ENCODE measurements at places on chromosomes 1 and 21.

DNA sequence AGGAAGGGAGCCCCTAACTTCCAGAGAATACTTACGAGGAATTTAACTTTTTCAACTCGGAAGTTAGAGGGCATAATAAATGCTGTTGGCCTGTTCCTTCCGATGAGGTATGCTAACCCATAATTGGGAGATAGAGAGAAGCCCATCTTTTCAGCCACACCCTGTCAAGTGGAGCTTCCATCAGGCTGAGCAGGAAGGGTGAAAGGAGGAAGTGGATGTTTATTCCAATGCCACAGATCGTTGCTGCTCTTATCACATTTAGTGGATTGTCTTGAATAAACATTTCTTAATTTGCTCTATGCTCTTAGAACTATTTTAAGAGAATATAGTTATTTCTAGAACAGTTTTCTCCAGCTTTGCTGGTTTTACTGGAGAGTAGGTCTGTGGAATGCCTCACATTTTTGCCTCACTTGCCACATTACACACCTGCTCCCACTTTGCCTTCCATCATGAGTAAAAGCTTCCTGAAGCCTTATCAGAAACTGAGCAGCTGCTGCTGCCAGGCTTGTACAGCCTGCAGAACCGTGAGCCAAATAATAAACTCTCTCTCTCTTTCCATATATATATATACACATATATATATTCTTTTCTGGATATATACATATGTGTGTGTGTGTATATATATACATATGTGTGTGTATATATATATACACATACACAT lies 60.0 kb upstream of the RGS21 start:
- no peak for DNase-seq

GRCh38 chr1:7771823-7772299 lies 765 bp downstream of the VAMP3 start:
- no peak for DNase-seq

- no peak for DNase-seq
Observed at GRCh38 chr21:36769051-36769839, 70.3 kb downstream of the SIM2 start.

- DNase-seq, result no peak
Observed at GRCh38 chr1:24506691-24507381, 4.2 kb downstream of the RCAN3 start.

DNA sequence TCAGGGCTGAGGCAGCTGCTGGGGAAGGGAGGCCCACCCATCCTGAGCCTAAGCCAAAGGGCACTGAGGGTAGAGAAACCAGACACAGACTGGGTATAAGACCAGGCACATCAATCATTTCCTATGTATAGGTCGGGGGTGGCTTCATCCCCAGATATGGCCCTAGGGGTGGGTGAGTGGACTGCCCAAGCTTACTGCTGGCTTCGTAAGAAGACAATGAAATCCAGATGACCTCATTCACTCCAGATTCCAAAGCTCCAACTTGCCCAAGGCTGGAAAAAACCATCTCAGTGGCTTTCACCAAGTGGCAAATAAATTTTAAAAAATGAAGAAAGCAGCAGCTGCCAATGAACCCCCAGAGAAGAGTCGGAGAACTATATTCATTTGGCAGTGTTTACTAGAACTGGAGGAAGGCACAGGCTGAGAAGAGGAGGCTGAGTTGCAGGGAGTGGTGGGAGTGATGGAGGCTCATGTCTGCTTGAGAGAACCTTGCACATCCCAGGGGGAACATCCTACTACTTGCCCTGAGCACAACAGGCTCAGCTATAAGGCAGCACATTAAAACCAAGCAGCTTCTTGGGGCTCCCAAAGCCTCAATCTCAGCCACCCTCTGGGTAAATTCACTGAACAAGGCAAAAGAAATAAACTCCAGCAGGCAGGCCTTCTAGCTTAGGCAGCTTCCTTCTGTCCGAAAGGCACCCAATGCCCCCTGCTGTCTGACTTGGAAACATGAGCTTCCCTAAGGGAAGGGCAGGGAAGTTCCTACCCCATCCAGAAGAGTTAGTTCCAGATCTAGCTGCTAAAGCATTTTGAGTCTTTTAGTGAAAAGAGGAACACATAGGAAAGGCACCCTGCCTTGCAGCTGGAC lies 14.1 kb downstream of the PEA15 start:
- no peak for DNase-seq

DNA sequence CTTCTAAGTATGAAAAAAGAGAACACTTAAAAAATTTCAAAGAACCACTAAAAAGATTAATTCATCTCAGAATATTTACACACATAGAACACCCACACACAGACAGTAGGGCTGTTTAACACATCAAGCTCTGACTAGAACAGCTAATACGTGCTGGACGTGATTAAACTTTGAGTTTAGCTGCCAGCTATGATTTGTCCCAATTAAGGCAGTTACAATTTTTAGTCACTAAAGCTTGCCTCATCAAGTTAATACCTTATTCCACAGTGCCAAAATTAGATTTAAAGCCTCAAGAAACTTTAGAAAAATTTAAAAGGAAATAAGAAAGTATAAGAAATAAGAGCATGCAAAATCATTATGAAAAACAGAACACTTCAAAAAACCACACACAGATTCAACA lies 18.9 kb downstream of the SLC16A1 start:
- DNase-seq, result no peak

- DNase-seq, result no peak
Observed at GRCh38 chr1:23600283-23600682, 41.0 kb upstream of the ID3 start.

DNA sequence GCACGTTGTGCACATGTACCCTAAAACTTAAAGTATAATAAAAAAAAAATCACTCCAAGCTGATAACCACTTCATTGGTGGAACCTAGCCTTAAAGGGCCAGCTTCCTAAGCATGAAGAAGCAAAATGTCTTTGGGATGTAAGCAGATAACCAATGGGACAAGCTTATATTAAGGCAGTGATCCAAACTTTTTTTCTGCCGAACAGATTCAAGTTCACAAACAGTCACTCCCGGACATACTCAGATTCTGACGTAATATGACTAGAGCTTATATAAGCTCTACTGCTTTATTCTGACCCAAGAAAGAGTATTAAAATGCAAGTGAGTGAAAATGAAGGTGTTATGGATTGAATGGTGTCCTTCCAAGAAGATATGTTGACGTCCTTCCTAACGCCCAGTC lies 44.9 kb upstream of the HIVEP3 start:
- no peak for DNase-seq

DNA sequence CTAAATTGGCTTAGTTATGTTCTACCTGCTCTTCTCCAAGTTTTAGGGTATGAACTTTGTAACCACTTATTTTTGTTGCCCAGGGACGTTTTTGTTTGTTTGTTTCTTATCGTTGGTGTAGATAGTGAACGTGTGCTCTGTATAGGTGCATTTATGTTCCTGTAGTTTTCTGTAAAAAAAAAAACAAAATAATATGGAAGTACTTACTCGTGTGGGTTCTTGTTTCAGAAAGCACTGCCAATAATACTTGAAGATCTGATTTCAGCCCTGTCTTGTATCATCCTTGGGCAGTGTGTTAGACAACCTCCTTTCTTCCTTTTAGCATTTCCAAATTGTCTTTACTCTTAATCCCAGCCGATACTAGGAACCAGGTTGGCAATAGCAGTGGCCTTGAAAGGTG lies 4.4 kb downstream of the FAM20B start:
- no peak for DNase-seq

GRCh38 chr1:233584376-233584775 lies 29.5 kb upstream of the KCNK1 start:
- DNase-seq, result no peak

DNA sequence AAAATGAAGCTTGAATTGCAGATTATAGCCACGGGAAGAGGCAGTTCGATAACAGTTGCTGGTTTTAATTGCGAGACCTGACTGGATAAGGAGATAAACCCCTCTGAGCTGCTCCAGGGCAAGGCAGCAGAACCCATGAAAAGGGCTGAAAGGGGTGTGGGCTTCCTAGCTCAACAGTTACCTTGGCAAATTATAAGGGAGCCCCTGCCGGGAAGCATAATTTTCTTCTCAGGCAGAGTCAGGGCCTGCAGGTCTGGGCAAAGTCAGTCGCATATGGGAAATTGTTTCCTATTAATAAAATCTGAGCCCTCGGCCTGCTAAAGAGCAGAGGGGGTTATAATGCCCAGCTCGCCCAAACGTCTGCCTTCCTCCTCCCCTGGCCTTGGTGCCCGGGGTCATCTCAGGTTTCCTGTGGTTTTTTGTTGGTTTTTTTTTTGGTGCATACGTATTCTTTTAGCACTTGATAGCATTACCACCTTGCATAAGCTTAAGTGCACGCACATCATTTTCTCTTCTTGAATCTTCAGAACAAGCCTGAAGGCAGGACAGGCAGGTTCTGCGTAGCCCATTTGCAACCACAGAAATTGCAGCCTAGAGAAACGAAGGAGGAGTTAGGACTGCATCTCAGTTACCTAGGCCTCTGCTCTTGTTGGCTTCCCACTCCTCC lies 33.9 kb upstream of the SELENON start:
- DNase-seq, result no peak

DNA sequence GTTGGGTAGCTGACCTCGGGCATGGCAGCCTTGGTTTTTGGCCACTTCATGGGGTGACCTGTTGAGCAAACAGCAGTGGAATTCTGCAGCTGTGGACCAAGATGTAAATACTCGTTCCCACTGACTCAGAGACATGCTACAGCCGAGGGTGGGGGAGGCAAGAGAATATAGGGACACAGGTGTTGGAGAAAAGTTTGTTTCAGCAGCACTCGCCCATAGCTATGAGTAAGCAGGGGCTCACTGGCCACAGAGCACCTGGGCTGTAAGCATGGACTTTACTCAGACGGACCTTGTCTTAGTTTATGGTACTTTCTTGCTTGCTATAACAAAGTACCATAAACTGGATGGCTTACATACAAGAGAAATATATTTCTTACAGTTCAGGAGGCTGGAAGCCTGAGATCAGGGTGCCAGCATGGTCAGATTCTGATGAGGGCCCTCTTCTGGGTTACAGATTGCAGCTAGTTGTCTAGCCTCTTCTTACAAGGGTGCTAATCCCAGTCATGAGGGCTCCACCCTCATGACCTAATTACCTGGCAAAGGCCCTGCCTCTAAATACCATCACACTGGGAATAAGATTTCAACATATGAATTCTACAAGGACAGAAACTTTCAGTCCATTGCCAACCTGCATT lies 437.2 kb upstream of the DAB1 start:
- DNase-seq, result no peak

DNA sequence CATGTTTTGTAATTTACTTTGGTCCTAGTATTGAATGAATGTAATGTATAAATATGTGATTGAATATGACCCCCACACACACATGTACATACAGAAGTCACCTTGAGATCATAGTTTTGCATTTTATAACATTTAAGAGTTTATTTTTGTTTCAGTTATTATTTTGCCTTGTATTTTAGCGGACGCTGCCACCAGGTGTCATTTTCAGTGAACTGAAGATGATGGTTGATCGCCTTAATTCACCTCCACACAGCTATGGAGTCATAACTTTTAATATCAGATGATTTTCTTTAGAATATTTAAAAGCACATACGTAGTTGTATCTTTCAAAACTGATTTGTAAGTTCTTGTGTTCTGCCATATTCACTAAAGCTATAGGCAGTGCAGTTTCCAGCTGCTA lies 130.4 kb downstream of the DYRK1A start:
- no peak for DNase-seq

DNA sequence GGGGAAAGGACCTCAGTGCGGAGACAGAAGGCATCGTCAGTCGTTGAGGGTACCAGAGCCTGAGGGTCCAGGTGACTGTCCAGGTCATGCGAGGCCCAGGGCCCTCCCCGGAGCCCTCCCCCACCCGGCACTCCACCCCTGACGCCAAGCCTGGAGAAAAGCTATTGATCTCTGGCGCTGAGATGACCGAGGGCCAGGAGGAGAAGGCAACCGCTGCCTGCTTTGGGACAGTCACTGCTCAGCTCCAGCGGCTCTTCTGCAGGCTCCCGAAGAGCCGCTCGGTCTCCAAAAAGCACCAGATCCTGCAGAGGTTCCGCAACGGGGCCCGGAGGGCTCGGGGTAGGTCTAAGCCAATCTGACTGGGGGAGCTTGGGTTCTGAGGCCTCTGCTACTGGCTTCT lies 10.9 kb downstream of the RASSF5 start:
- DNase-seq, result no peak

DNA sequence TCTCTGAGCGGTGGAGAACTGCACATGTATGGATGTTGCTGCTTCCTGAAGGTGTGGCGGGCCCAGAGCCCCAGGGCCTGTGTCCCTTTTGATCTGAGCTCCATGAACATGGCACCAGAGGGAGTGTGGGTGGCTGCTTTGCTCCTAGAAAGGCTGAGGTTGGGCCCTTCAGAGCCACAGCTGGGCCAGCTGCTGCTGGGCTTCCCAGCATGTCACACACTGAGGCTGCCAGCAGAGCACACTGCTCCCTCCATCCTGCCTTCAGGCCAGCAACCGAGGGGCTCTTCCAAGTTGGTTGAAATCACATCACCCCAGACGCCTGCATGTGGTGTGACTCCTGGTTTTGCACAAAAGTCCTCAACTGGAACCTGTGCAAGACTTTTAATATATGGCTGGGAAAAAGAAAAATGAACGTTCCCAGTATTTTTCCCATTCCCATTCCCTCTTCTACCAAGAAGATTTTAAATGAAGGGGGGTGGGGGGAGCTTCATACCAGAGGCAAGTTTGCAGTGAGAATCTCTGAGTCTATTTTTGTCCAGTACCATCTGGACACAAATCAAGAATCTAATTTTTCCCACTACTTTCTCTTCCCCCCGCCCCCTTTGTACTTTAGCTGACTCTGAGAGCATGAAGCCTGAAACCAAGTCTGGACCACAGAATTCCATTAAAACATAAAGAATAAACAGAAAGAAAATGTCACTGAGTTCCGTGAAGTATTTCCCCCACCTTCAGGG lies 26.2 kb upstream of the NGF start:
- DNase-seq, result no peak

- no peak for DNase-seq
Observed at GRCh38 chr21:29326914-29327554, 28.3 kb downstream of the BACH1 start.

GRCh38 chr1:10101929-10102328 lies 69.2 kb downstream of the UBE4B start:
- no peak for DNase-seq

DNA sequence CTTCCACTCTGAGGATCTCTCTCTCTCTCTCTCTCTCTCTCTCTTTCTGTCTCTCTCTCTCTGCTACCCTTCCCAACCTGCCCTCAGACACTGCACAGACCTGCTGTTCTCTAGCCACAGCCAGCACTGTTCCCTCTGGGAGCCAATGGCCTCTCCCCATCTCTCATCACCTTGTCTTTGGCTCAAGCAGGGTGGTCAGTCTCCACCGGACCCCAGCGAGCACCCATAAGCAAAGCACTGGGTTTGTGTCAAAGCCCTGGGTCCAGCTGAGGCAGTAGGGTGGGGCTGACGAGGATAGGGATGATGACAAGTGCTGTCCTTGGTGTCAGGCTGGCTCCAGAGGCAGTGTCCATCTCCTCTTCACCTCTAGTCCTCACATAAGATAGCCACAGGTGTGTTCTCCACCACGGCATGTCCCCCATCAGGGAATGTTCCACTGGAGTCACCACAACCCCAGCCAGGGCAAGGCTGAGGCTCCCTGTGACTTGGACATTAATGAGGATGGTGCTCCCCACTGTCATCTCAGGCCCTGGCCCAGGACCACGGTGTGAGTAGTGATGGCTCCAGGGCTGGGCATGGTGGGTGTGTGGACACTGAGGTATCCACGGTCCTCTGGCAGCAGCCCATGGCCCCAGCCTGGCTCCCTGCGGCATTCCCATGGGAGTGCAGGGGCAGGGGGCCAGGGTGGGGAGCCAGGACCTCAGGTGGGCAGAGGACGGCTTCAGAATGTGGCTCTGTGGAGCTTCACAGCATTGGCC lies 8.4 kb upstream of the GOLT1A start:
- no peak for DNase-seq
